Gastroesophageal sphincter (tissue), 4 donors: ENCODE measurements at places on chromosomes 3 and 15.

DNA sequence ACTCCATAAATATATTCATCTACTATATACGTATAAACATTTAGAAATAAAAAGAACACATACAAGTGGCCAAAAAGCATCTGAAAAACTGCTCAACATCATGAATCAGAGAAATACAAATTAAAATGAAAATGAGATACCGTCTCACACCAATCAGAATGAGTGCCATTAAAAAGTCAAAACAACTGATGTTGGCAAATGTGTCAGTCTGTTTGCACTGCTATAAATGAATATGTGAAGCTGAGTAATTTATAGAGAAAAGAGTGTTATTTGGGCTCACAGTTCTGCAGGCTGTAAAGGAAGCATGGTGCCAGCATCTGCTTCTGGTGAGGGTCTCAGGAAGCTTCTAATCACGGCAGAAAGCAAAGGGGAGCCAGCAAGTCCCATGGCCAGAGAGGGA lies 620.3 kb upstream of the CCDC54 start:
- ATAC-seq = no peak

DNA sequence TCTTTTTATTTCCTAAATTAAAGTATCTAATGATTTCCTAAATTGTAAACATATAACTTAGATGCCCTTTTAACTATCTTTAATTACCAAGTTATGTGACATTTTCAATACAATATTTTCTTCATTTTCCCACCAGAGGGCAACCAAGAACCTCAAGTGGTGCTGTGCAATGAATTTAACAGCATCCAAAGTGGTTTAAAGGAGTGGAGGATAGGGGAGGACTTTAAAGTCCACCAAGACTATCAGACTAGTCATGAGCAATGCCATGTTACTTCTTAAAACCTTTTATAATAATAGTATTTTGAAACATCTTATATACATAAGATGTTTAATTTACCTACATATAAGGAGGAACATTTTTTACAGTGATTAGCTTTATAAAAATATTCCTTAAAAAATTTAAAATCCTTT lies 74.4 kb downstream of the DLG1 start:
- ATAC-seq = no peak

- ATAC-seq = no peak
Measured at GRCh38 chr15:75346796-75347221, at the start of gene NEIL1. TSS of gene NEIL1 (plus strand) at chr15:75347039. CDS start at chr15:75348906, 1,867 bp downstream.

DNA sequence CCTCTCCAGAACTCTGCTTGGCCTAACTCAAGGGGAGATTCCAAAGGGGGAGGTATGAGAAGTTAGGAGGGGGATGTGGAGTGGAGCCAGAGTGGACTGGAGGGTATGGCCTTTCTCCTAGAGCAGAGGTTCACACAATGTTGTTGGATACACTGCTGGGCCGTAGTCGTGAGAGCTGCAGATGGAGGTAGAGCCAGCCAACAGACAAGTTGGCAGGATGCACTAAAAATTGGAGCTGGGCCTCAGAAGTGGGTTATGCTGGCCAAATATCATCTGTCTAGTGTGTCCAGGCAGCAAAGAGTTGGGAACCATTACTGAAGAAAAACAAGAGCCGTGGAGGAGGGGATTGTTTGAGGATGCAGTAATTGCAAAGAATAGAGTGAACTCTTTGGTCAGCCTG lies 27.7 kb upstream of the LRRFIP2 start:
- no peak for ATAC-seq

- ATAC-seq = no peak
Measured at GRCh38 chr3:4522947-4523346, 29.8 kb downstream of the ITPR1 start.

- no peak for ATAC-seq
Measured at GRCh38 chr3:129034642-129035041, 25.9 kb upstream of the GP9 start.

DNA sequence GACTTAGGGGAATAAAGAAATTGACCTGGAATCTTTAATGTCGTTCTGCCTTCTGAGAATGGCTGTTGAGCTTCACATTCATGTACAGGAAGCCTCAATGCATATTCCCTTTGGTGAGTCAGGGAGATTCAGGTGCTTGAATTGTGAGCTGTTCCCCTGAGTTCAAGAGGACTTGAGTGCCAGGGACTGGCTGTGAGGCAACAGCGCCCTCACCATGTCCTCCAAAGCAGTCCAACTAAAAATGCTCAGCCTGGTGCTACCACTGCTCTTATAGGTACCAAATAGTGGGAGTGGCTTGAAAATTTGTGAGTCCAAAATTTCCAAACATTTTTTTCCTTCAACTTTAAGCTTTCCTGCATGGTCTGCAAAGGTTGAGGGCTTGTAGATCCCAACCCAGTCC lies 54.1 kb downstream of the LEO1 start:
- no peak for ATAC-seq

DNA sequence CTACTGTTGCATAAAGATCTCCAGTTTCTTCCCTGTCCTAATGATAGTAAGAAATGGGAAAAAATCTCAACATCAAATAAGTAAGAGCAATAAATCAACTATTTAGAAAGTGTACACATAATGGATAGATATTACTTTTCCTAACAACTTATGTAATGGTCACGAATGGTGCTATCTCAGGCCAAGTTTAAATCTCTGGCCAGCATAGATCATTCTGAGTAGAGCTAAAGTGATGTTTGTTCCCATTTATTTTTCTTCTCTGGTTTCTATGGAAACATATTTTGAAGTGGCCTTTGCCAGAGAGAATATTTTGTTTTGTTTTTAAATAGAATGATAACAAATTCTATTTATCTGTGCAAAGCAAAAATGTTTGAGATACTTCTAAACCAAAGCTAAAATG lies 249.7 kb upstream of the TTC14 start:
- no peak for ATAC-seq

DNA sequence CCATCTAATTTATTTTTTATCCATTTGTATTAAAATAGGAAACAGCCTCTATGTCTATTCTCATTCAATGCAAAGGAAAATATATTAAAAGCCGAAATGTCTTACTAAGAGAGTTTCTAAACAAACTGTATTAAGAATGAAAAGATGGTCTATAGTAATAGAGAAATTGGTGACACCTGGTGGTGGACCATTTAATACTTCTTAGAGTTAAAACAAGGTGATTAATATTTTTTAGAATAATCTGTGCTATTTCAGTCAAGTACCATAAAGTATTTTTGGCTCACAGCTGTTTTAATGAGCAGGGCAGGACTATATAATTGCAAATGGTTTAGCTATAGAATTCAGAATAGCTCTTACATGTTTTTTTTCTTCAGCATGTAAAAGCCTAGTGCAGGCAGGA lies 55.7 kb downstream of the SYNPR start:
- no peak for ATAC-seq

GRCh38 chr3:9496893-9497292 lies 56.7 kb downstream of the LHFPL4 start:
- no peak for ATAC-seq

GRCh38 chr3:46671541-46672348 lies 21.7 kb downstream of the ALS2CL start:
- no peak for ATAC-seq

DNA sequence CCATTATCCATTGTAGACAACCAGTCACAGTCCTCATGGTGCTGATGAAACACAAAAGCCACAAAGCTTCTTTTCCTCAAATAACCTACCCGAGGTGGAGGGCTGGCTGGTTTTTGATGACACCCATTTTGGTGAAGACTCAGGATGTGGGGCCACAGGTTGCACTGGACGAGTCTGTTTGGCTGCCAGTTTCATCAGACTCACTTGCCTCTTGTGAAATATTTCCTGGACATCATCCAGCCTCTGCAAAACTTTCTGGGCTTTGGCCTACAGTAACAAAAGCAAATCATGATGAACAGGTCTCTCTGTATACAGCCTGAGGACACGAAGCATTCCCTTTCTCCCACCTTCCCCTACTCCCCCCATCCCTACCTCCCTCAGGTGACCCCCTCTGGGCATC lies 42.2 kb downstream of the B3GNT5 start:
- peak; percentile 76 for ATAC-seq

- ATAC-seq = no peak
Measured at GRCh38 chr3:193702967-193703366, 110.0 kb downstream of the OPA1 start.

DNA sequence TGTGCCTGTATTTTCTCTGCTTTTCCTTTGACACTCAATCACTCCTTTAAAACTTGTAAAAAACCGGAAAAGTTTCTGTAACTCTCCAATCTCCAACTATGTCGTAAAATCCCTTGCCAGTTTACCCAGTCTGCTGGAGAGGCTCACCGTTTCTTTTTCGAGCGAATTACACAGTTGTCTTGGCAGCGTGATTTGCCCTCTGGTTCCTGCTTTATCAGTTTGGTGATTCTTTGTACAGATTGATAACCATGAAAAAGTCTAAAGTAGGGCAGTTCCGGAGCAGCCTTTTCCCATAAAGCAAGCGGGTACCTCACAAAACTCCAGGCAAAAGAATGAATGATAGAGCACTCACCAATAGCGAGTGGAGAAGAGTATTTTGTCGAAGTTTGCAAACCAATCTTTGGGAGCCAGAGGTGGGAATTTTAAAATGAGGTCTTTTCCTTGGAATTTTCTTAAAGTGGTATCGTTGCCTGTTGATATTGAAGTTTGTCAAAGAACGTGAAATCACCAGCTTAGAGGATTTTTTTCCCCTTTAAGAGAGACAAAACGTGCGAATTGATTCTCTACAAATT lies at the start of gene TTC23:
Gene TTC23, minus strand, starts transcription at position 312 of the 572 bp plus-strand sequence. CDS start 20,869 bp downstream, outside the sequence.
- peak; percentile 50 for ATAC-seq

DNA sequence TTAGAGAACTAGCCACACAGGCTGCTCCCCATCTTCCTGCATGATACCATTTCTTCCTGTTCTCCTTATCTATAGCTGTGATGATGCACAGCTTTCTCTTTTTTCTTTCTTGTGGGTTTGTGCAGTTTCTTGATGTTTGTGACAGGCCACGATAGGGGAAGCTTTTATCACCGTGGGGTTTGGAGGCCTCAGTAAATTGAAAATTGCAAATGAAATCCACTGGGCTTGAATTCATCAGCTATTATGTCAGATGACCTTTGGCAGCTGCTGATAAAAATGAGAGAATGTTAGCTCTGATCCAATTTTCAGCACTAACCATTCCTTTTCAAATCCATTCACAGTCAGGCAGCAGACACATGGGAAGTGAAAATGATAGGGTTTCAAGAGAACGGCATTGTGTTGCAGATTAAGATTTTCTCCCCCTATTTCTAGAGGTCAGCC lies 176.9 kb upstream of the SOX2 start:
- no peak for ATAC-seq

DNA sequence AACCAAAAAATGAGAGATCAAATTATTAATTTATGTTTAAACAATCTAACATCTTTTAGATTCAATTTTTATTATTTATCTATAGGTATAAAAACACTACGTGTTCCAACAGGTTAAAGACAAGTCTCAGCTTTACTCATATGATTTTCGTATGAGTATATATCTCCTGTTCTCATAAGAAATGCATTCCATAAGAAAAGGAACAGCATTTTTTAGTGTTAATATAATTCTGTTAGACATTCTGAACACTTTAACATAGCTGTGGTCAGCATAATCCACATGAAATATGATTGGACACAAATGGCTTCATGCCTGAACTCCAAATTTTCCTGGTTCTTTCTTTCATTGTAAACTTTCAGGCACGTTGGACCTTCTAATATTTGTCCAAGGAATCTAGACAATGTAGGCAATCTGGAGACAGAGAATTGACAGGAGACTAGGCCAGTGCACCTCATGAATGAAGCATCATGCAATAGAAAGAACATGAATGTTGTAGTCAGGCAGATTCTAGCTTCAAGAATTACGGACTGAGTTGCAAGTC lies 1122.0 kb upstream of the ALCAM start:
- no peak for ATAC-seq

DNA sequence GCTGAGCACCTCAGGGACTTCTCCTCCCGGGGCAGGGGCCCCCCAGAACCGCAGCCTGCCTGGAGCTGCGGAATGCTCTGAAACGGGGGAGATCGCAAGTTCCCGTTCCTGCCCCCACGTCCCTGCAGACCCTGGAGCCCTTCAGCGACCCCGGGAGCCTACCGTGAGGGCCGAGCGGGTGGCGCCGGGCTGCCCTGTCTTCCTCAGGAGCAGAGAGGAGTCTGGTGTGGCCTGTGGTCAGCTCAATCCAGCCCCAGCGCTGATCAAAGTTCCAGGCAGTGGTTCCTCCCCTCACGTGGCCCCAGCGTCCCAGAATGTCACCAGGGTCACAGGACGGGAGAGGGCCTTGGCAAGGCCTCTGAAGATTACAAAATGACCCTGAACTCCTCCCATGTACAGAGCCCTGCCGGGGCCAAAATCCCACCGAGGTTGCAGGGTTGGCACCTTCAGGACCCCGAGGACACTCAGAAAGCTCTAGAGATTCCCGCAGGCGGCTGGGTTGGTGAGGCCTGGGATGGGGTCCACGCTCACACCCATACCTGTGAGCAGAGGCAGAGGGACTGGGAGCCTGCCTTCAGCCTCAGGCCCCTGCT lies at the start of gene CPN2:
Gene CPN2, minus strand, starts transcription at position 249 of the 593 bp plus-strand sequence. CDS start 8,626 bp downstream, outside the sequence.
- no peak for ATAC-seq

- ATAC-seq = no peak
Measured at GRCh38 chr3:29609328-29609811, 328.5 kb downstream of the RBMS3 start.

DNA sequence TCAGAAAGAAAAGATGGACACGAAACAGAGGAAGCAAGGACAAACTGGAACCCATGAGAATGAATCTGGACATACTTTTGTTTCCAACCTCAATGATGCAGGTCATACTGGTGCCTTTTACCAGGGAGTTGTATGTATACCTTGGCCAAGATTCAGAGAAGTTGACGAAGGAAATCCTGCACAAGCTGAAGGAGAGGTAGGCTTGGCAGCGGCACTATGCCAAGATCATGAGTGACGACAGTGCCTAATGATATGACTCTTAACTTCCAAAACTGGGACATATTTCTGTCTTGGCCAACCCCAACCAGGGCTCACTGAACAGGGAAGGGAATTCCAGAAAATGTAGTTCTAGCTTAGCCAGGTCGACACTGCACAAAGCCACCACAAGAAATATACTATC lies 149.2 kb upstream of the SLCO3A1 start:
- no peak for ATAC-seq

DNA sequence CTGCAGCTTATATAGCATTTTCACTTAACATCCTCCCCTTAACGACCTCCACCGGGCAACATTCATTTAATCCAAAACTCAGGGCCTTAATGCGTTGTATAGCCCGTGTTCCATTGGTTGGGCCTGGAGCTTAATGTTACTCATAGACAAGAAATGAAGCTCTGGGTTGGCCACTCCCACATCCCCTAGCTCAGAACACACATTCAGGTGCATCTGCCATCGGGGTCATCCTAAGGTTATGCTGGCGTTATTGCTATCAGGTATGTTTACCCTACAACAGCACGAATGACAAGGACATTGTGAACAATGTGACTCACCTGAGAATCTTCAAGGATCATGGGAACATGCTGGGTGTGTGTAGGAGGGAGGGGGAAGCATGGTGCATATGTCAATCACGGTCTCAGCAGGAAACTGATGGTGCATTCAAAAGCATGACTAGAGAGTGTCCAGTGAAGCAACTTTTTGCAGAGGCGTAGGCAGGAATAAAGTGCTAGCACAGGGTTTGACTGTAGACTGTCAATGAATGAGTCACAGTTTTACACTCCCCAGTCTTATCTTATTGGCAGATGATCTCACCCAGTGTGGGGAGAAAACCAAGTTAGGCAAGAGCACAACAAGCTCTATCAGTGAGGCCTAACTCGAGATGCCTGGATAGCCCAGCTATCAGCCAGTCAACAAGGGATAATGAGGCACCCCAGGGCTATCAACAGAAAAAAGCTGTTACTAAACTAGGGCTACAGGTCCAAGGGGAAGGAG lies 402.1 kb upstream of the MCTP2 start:
- ATAC-seq = peak; percentile 91

GRCh38 chr15:74253211-74253921 lies 17.2 kb downstream of the CCDC33 start:
- no peak for ATAC-seq
